Dermis blood vessel endothelial cell (primary cell): ENCODE measurements at places on chromosomes 1 and 21.

DNA sequence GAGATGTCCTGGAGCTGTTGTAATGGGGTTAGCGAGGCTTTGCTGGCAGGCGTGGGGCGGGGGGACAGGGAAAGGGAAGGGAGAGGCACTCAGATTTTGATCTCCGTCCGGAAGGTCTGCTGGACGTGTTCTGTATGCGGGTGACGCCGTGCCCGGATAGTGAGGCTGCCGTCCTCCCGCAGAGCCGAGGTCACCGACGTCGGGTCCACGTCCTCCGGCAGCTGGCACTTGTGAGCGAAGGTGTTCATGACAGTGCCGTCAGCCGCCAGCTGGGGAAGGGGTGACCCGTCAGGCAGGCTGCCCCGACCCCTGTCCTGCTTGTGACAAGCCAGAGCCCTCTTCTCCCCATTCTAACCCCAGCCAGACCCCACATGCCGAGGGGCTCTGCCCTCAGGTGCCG, 2.4 kb downstream of the HSPB7 start:
- no peak for DNase-seq

DNA sequence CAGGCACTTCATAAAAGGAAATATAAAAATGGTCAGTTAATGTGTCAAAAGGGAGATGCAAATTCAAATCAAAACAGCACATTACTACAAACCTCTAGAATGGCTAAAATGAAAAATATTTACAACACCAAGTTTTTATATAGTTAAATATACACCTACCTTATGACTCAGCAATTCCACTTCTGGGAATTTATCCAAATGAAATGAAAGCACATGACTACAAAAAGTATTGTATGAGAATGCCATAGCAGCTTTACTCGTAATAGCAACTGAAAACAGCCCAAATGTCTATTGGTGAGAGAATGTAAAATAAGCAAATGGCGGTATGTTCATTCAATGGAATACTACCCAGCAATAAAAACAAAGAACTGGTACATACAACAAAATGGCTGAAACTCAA, 175.8 kb upstream of the SPAG17 start:
- DNase-seq: no peak

DNA sequence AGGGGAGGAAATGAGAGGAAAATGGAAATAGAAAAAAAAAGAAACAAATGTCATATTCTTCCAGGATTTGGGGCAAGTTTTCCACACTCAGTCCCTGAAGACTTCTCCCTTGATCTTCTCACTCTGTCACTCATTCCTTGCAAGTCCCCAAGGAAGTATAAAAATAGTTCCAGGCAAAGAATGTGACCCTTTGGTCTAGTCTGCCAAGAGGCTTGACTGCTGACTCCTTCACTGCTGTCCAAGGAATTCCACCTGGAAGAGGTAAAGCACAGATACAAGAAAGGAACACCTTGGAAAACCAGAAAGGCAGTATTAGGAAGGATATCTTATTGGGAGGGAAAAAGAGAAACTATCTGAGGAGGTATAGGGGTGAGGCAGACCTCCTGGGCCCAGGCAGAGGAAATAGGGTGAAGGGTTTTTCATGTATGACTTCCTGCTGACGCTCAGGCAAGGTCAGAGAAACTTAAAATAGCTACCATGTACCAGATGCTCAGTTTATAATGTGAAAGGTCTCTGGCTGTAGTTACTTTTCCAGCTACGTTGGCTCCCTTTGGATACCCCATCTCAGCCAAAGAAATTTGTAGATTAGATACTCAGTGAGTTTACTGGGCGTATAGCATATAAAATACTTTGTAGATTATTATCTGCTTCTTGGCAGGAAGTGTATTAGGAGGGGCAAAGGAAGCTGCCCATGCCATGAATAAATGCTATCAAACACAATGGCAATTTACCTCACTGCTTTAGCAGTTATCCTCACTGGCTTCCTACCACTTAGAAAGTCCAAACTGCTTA, 2.0 kb upstream of the GJA5 start:
- peak; percentile 39 for DNase-seq

DNA sequence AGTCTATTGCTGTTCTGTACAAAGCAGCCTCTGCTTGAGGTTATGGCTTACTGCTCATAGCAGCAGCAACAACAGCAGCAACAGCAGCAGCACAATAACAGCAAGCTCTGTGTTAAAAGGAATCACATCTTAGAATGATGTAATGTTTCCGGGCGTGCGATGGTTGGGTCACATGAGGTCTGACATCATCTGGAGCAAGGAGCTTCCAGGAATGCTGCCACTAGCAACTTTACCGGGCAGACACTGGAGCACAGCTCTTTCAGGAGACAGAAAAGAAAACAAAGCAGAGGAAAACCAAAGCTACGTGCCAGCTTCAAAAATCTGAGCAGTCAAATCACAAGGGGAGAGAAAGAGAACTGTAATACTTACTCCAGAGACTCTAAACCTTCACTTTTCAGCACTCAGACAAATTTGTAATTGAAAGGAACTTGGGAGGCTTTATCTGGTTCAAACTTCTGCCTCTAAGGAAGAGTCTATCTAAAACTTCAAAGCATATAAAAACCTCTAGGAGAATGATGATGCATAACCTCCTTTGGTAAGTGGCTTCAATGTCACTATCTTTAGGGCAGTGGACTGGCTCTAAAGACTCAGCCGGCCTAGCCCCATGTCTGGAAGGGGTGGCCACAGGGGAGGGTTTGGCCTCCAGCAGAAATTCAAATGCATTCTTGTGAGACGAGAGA, 28.3 kb upstream of the RAB3GAP2 start:
- peak; percentile 96 for DNase-seq

- peak; percentile 30 for DNase-seq
Measured at GRCh38 chr1:246218686-246219085, 288.4 kb downstream of the SMYD3 start.

DNA sequence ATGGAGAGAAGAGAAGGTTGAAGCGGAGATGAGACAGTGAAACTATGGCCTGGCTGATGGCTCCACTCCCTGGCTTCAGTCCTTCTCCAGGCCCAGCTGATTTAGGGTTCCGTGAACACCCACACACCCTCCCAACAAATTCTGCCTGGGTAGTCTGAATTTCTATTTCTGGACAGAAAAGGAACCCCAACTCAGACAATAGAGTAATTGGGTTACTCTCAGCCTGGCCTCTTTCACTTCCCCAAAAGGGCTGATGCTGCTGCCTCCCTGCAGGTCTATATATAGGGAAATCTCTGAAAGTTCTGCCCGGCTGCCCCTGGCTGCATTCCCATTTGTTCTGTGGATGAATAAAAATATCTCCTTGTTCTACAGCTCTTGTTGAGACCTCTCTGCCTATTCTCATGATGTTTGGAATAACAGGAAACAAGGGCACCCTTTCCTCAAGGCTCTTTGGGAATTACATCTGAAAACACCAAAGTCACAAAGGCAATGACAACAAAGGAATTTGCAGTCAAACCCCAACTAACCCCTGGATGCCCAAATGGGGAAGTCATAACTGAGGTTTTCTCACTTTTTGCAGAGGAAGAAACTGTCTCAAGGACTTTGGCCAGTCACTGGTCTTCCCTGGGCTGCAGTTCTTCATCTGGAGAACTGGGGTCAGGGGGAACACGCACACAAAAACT, 11.4 kb upstream of the ZSCAN20 start:
- peak; percentile 13 for DNase-seq
